Stimulated activated CD8-positive, alpha-beta memory T cell treated with anti-CD3 and anti-CD28 coated beads, Interleukin-7, amount 100 ng/mL, for 1 hour (primary cell): ENCODE measurements at places on chromosomes 5 and 9.

DNA sequence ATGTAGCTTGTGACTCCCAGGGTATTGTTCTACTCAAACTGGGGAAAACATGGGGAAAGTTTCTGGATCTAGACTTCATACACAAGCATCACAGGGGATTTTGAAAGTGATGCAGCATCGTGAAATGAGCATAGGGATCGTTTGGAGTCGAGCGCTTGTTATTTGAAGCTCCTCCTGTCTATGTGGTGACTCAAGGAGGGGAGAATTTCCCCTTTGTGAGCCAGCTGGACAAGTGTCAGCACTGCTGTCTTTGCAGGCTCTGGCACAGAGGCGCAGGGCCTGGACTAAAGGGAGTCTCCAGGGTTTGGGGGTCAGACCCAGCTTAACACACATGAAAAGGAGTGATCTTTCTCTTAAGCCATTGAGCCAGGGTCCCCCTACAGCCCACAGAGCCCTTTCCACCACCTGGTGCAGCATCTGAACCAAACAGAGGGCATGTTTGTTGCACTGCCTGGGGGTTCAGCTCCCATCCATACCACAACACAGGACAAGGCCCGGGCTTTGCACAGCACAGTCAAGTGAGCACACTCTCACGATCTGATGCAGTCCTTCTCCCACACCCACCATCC, 51.0 kb downstream of the IRF1 start:
- DNase-seq, result no peak

GRCh38 chr5:143652108-143652700, 159.8 kb upstream of the HMHB1 start:
- DNase-seq, result no peak

- no peak for DNase-seq
Observed at GRCh38 chr5:143599474-143599873, 196.0 kb upstream of the NR3C1 start.

DNA sequence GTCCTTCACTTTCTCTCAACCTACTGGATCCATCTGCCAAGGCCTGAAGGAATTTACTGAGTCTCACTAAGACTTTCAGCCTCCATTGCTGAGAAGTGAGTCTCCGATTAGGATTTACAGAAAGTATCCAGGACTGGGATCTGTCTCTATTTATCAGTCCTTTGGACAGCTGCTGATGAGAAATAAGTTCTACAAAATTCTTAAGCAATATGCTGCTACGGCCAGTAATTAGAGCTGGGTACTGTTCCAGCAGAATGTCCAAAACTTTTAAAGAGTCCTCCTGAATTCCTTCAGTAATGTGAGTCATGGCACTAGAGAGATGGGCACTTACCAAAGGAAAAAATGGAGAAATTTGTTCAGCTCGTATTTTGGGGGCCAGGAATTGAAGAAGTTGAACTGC, 5.9 kb downstream of the TEX10 start:
- DNase-seq, result no peak

- no peak for DNase-seq
Observed at GRCh38 chr5:23007236-23007635, 154.1 kb upstream of the CDH12 start.

DNA sequence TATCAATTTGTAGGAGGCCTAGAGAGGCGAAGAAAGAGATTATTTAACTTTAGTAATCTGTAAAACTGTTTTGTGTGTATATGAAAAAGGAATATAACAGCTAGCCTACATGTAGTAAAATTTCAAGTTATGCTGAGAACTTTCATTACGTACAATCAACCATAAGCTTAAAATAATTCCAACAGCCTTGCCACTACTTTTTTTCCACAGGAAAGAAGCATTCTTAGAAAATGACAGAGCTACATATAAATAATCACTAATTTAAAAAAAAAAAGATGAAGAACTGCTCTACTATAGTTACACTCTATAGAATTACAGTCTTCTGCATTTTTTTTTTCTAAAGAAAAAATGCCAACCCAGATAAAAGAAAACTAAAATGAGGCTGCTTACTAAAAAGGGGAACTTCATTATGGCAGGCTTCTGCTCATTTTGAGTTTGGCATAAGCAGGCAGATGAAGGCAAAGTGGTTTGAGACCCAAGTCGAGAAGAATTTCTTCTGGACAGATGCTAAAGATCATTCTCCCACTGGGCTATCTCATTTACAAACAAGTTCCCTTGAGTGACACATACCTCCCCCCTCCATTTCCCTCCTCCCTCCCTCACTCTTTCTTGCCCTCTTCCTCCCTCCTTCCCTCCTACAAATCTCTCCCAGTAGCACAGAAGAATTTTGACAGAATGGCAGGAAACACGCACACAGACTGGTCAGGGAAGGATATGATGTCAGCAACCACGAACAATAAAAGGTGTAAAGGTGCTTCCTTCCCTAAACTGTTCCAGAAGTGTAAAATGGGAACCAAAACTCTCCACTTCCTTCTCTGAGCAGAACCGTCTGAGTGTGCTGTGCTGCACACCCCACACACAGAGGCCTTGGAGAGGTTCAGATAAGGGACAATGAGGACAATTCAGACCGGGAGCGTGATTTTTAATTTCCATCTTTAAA, 56.1 kb downstream of the MEF2C start:
- DNase-seq, result no peak

DNA sequence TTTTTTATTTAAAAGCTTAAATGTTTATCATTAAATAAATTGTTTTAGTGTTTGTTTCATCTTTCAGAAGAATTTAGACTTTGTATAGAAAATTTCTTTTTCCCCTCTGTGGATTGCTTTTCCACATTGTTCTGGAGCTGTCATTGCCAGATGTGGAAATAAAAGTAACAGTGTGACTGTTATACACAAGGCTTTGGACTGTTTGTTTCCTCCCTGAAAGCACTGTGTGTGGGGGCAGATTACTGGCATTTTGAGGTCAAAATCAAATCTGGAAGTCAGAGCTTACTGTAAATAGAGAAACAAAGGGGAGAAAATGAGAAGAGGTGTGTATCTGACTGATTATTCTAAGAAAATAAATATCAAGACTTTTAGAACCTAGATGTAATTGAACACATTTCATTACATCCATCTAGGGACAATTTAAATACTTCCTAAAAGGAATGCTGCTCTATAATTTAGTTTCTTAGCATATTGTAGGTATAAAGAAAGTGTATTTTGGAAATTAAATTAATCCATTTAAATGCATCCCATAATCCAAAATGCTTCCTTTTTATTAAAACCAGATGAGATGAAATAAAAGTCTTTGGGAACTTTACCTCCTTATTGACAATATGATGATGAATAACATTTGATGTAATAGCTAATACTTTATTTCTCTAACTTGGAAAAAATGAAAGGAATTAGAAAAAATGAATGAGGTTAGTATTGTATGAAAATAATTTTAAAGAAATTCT, 51.9 kb downstream of the ERCC6L2 start:
- DNase-seq, result no peak

DNA sequence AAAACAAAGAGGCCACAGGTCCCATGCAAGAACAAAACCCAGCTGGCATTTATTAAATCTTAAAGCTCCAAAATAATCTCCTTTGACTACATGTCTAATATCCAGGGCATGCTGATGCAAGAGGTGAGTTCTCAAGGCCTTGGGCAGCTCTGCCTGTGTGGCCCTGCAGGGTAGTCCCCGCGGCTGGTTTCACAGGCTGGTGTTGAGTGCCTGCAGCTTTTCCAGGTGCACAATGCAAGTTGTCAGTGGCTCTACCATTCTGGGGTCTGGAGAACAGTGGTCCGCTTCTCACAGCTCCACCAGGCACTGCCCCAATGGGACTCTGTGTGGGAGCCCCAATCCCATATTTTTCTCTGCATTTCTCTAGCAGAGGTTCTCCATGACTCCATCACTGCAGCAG, 54.4 kb upstream of the HCN1 start:
- DNase-seq, result no peak
